ENCODE measurements at places on chromosomes 12 and 14.

DNA sequence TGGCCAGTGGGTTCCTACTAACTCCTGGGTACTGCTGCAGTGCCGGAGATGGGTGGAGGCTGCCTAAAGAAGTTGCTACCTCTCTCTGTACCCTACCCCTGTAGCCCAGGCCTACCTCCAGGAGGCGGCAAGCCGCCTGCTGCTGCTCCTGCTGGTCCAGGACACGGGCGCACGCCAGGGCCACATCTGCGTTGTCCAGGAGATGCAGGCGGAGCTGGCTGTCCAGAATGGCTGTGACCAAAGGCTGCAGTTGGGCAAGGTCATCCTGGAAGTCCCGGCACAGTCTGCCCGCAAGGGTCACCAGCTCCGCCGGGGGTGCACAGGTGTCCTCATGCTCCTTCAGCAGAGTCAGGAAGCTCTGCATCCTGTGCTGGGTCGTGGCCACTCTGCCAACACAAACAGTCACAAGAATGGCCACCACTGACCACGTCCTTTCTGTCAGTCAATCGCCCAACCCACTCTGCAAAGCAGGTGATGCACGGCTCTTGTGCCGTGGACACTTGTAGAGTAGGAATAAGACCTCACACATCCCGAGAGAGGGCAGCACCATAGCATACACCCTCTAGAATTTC, 1.6 kb downstream of the ANHX start:
- no peak for DNase-seq

GRCh38 chr12:10184261-10184843, 5.5 kb downstream of the TMEM52B start:
- no peak for DNase-seq

DNA sequence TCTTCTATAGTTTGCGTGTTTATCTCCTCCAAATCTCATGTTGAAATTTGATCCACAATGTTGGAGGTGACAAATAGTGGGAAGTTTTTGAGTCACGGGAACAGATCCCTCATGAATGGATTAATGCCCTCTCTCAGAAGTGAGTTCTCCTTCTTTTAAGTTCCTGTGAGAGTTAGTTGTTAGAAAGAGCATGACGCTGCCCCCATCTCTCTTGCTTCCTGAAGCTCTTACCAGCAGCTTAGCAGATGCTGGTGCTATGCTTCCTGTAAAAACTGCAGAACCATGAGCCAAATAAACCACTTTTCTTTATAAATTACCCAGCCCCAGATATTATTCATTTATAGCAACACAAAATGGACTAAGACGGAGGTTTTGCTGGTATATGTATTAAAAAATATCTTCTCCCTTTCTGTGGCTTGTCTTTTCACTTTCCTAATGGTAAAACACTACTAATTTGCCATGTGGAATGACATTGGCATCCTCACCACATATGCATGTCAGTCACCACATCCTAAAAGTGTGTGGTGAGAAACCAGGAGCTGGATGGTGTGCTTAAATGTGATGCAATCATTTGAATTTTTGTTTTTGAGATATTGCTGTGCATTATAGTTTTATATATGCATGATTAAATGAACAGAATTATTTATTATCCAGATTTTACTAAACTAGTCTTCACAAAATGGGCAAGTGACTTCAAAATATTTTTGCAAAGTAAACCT, 449.3 kb downstream of the ADAMTS20 start:
- DNase-seq = no peak

DNA sequence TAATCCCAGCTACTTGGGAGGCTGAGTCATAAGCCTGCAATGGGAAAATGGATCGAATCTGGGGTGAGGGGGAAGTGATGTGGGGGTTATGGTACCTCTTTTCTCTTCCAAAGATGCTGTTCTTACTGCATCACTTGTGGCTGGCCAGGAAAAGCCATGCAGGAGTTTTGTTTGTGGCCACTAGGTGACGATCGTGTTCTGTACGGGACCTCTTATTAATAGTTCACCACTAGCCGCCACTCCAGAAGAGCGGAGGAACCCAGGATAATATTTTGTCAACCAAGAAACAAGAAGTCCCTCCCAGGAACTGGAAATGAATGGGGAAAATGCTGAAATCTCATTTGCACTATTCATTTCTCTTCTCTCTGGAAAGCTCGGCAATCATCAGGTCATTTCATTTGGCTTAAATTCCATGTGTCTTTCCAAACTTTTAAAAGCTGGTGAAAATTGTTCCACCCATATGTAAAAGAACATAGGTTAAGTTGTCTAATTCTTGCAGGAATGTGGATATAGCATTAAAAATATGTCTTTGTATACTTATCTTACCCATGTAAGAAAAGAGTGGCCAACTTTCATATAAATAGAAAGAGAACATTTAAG, 8.9 kb downstream of the GPR65 start:
- no peak for DNase-seq

DNA sequence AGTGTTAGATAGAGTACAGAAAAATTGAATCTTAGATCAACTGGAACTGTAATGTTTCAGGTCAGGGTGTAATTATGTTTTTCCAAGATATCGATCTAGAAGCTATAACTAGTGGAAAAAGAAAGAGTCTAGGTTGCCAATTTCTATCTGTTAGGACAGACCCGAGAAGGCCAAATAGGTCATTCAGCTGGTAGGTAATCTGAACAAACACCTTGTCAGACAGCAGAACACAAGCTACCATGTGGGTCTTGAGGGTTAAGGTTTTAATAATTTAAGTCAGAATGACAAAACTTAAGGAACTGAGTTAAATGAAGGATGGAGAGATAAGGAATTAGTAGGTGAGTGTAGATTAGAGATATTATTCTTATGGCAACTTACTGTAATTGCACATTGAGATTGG, 44.9 kb upstream of the KCNMB4 start:
- DNase-seq = no peak

GRCh38 chr14:59481871-59482540, 2.2 kb downstream of the L3HYPDH start:
- no peak for DNase-seq
